ENCODE measurements at places on chromosomes 6 and 20. TPM values are rescaled to one million over a fixed set of nuclear protein-coding genes. Genes with fewer than 3 reads are reported as not detected.

Gene MTCH1
- 288 TPM for total RNA-seq

Gene TRIM10
- 2.7 TPM for total RNA-seq

Gene SIRPB2
- total RNA-seq: 0.57 TPM

Gene PNLDC1
- total RNA-seq: 0.71 TPM

GRCh38 chr6:13943943-13944342, 19.2 kb downstream of the RNF182 start:
- DNase-seq: no peak
- no peaks in the 10 kb centered on the region for H3K36me3 ChIP-seq
- H3K4me3 ChIP-seq: no peak overlapping the region
- no peaks in the 10 kb centered on the region for H3K27me3 ChIP-seq

DNA sequence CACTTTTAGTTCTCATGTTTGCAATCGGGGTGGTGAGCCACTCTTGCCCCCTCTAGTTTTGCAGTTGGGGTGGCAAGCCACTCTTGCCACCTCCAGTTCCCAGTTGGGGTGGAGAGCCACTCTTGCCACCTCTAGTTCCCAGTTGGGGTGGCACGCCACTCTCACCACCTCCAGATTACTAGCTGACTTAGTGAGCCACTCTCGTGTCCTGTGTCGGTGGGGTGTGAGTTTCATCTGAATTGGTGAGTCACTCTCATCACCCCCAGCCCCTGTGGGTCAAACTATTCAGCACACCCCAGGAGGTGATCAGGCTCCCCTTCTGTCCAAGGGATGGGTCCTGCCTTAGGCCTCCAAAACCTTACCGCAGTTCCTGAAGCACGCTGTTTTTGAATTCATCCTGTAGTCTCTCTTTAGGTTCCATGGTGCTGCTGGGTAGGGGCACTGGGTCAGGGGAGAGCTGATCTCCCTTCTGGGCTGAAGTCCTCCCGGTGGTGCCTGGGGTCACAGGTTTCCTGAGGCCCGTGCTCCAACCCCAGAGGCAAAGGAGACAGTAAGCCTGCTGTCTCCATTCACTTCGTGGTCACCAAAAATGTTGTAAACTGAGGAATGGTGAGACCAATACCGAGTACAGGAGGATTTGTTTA, 224.2 kb upstream of the SYNCRIP start:
- H3K4me3 ChIP-seq: no peak overlapping the region
- H3K4me1 ChIP-seq: no peaks in the 10 kb centered on the region
- peaks cover 6% of the 10 kb centered on the region for H3K27me3 ChIP-seq
- DNase-seq: no peak
- H3K27ac ChIP-seq: no peak overlapping the region

DNA sequence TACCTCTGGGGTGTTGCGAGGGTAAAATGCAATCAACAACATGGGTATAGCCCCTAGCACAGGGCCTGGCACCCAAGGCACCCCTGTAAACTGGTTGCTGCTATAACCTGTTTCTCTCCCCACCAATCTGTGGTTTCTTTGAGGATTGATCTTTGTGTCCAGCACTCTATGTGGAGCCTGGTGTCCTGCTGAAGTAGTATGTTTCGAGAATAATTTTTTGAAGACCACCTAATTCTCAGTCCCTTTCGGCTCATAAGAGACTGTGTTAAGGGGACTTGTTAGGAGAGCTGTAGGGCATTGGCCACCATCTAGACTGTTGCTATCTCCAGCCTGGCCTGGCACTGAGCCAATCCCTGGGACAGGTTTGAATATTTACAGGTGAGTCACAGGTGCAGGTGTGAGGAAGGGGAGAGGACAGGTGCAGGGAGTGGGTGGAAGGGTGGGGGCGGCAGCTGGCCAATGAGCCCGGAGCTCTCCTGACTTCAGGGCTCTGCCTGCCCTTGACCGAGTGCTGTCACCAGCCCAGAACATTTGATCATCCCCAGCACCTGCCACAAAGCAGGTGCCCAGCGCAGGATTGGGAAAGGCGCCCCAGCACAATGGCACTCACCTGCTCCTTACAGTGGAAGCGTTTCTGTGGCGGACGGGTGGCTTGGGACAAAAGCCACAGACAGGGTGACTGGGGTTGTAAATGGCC, 8.1 kb upstream of the C20orf144 start:
- H3K4me1 ChIP-seq: peaks cover 53% of the 10 kb centered on the region
- peaks cover 49% of the 10 kb centered on the region for H3K36me3 ChIP-seq

GRCh38 chr6:85186546-85187175, 263.2 kb upstream of the NT5E start:
- H3K27me3 ChIP-seq: no peaks in the 10 kb centered on the region
- no peaks in the 10 kb centered on the region for H3K36me3 ChIP-seq
- peak overlapping the region; percentile 47 for H3K27ac ChIP-seq
- no peak for DNase-seq
- H3K4me3 ChIP-seq: no peak overlapping the region
- peaks cover 22% of the 10 kb centered on the region for H3K4me1 ChIP-seq
